ENCODE measurements at places on chromosomes 1 and 21.

DNA sequence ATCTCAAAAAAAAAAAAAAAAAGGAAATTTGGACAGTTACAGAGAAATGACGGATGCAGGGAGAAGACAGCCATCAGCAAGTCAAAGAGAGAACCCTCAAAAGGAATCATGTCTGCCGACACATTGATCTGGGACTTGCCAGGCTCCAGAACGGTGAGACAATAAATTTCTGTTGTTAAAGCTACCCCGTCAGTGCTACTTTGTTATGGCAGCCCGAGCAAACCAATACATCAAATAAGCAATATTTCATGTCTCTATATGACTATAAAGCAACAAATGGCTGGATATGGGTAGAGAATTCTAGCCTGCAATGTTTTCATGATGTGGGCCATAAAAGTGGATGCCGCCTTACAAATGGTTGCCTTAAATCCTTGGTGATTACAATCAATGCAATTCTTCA, 23.3 kb upstream of the FAM89A start:
- DNase-seq, result no peak

GRCh38 chr1:220198186-220199005, 73.9 kb downstream of the RAB3GAP2 start:
- no peak for DNase-seq

DNA sequence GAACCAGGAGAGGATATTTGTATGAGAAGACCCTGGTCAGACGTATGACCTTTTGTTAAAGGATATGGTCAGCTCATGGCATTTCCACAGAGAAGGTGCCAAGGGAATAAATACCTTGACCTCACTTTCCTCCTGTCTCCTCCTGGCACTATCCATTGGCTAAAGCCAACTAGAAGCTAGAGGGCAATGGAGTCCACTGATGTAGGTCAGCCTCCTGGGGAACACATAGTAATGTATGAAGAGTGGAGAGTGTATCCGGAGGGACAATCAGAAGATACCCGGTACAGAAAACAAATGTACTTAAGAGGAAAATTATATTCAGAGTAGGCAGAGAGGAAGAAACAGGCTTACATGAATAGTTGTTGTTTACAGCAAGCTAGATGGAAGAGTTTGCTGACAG, 698 bp upstream of the NTMT2 start:
- no peak for DNase-seq

GRCh38 chr1:53410100-53410541, 49.1 kb upstream of the DMRTB1 start:
- peak; percentile 48 for DNase-seq

GRCh38 chr1:57881639-57882038, 457.8 kb upstream of the DAB1 start:
- DNase-seq, result no peak

GRCh38 chr1:226884116-226884625, 13.8 kb downstream of the PSEN2 start:
- DNase-seq, result no peak

- no peak for DNase-seq
Observed at GRCh38 chr1:59285691-59286090, 11.2 kb upstream of the FGGY start.

DNA sequence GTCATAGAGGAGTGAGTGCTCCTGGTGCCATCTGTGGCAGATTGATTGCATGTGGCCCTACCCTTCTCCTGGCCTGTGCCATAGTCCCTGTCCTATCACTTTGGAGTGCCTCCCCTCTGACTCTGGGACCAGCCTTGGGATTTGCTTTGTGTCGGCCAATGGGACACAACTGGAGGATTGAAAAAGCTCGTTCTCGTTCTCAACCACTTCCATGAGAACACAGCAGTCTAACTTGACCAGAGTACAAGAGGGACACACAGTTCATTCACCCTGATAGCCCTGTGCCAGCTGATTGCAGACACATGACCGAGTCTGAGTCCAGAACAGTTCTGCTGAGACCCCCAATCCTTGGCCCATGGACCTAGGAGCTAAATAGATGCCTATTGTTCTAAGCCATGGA, 47.8 kb downstream of the C1orf198 start:
- no peak for DNase-seq

DNA sequence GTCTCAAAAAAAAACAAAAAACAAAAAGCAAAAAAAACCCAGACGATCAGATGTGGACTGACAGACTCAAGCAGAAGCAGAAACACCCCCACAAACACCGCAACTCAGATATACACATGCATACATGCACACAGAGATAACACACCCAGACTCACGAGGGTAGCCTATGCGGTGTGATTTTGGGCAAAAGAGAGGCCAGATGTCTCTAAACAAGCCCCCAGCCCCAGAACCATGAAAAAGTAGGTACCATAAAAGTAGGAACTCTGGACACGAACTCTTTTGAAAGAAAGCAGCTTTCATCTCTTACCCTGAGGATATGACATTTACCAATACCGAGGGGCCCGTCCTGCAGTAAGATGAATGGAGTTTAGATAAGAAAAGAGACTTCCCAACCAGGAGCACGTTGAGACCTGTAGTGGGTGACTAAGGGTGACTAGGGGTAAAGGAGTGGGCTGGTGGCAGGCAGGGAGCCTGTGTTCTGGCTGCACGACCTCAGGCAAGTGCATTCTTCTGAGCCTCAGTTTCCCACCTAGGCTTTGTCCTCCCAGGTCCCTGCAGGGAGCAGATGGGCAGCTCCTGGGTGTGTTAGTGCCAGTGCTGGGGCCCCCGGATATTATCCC, 1.5 kb upstream of the TINAGL1 start:
- no peak for DNase-seq
